Hepatocyte (in vitro differentiated cells): ENCODE measurements at places on chromosomes 7 and 10. TPM values are rescaled to one million over a fixed set of nuclear protein-coding genes. Genes with fewer than 3 reads are reported as not detected.

Gene DRGX
- not detected in 2 replicates for polyA plus RNA-seq

Gene SDHAF3
- 19.2 and 20.1 TPM in 2 replicates for polyA plus RNA-seq

Gene WDFY4
- 0.91 TPM in 1 of 2 replicates, not detected in the other for polyA plus RNA-seq

Gene SPDYE2
- 2.4 and 3.7 TPM in 2 replicates for polyA plus RNA-seq

Gene SLC13A1
- polyA plus RNA-seq: not detected in 2 replicates

Gene CYTH3
- 11.9 and 13.2 TPM in 2 replicates for polyA plus RNA-seq

Gene CH25H
- 3.8 and 5.7 TPM in 2 replicates for polyA plus RNA-seq

Gene ARL3
- polyA plus RNA-seq: 16.5 and 18.5 TPM in 2 replicates

Gene CREB5
- polyA plus RNA-seq: 14.0 and 18.4 TPM in 2 replicates

Gene HOXA4
- polyA plus RNA-seq: 0.69 and 0.96 TPM in 2 replicates

Gene PDE1C
- polyA plus RNA-seq: 1.8 and 2.7 TPM in 2 replicates

DNA sequence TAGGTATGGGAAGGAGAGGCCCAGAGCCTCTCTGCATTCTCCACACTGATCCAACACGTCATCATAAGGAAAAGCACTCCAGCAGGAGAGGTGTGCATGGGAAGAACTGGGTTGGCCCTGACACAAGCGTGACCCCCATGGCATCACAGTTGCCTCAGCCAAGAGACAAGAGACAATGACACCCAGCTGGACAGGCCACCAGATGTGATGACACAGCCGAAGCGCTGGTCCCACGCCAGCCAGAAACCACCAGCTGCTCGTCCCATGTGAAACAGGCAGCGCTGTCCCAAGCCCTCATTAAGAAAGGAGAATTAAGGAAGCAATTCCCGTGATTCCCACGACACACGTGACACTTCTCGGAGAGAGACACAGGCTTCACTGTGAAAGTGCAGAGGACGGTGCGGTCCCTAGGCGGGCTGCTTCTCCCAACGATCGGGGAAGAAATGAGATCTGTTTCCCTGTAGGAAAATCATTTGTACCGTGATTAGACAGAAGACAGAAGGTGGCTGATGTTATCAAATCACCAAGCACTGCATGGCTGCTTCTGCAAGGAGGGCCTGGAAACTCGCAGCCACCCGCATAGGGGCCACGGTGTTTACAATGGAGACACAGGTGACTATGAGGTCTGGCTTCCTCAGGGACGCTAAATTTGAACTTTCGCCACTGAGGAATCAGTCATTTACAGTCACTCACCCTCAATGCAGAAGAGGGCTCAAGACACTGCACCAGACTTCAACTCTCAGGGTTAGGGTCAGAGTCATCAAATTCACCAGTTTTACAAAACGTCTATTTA lies 74.5 kb downstream of the DIP2C start:
- H3K4me3 ChIP-seq: no peak overlapping the region
- H3K27me3 ChIP-seq: no peaks in the 10 kb centered on the region
- no peak overlapping the region for H3K27ac ChIP-seq
- no peak for DNase-seq

- no peak overlapping the region for H3K4me3 ChIP-seq
- no peaks in the 10 kb centered on the region for H3K4me1 ChIP-seq
- DNase-seq: no peak
- no peak overlapping the region for H3K27ac ChIP-seq
- no peaks in the 10 kb centered on the region for H3K36me3 ChIP-seq
Measured at GRCh38 chr7:147145194-147145593, 1028.6 kb downstream of the CNTNAP2 start.

DNA sequence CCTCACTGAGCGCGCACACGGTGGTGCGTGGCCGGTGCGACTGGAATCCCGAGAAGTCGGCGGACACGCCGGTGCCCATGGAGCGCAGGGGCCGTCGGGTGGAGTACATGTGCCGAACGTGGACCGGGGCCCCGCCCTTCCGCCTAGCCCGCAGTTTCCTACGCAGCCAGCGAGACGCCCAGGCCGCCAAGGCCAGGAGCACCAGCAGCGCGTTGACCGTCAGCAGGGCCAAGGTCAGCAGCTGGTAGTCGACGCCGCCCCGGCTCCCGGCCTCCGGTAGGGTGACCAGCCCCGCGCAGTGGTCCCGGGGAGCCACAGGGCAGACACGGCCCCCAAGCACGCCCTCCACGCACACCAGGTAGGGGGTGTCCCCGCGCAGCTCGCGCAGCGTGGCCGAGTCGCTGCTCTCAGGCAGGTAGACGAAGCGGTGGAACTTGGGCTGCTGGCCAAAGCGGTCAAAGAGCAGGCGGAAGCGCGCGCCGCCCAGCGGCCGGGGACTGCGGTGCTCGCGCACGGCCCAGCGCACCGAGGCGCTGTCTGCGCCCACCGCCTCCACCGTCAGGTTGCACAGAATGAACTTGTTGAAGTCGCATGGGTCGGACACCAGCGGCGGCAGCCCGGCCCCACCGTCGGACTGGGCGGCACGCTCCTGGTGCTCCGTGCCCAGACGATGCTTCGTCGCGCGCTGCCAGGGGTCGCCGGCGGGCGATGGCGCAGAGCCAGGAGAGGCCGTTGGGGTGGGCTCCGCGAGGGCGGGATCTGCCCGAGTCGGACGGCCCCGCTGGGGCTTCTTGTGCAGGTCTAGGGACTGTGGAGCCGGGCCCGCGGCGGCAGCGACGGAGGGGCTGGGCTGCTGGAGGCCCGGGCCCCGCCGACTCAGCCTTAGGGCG lies 2.2 kb downstream of the TRIL start:
- H3K4me3 ChIP-seq: peak overlapping the region; percentile 52
- H3K27ac ChIP-seq: no peak overlapping the region
- H3K27me3 ChIP-seq: peaks cover 40% of the 10 kb centered on the region
- peaks cover 33% of the 10 kb centered on the region for H3K4me1 ChIP-seq
- no peaks in the 10 kb centered on the region for H3K36me3 ChIP-seq

DNA sequence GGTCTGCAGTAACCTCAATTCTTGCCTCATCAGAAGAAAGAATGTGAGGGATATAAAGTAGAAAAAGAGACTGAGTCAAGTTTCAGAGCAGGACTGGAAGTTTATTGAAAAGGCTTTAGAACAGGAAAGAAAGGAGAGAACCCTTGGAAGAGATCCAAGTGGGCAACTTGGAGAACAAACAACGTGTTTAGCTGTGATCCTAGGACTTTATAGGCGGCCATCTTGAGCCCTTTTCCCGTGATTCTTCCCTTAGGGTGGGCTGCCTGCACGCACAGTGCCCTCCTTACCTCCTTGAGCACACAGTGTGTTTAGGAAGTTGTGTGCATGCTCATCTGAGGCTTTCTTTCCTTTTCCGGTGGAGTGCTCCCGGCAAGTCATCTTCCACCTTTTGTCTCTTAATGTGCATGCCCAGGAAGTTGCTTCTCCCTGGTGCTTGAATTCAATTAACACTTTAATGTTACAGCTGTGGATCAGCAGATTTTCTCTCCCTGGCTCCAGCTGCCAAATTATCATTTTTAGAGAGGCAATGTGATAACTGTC lies 59.8 kb downstream of the ENTPD1 start:
- H3K4me3 ChIP-seq: no peak overlapping the region
- no peaks in the 10 kb centered on the region for H3K27me3 ChIP-seq
- no peaks in the 10 kb centered on the region for H3K4me1 ChIP-seq
- no peaks in the 10 kb centered on the region for H3K36me3 ChIP-seq

DNA sequence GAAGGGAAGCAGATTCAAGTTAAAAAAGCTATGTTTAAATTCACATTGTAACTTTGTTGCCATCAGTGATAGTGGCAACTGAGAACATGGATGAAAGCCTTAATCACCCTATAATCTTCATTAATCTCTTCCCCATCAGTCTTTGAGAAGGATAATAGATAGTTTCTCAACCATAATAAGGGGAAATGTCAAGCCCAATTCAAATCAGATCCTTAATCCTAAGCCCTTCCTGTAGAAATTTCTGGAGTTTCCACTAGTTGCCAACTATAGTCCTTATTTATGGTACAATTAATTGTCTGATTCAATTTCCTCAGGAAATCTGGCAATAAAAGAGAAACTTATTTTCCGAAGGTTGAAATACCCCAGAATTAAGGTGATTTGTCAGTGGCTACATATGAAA lies 431.8 kb downstream of the ZWINT start:
- no peaks in the 10 kb centered on the region for H3K27me3 ChIP-seq
- DNase-seq: no peak
- H3K27ac ChIP-seq: no peak overlapping the region
- H3K4me3 ChIP-seq: no peak overlapping the region
- no peaks in the 10 kb centered on the region for H3K4me1 ChIP-seq

DNA sequence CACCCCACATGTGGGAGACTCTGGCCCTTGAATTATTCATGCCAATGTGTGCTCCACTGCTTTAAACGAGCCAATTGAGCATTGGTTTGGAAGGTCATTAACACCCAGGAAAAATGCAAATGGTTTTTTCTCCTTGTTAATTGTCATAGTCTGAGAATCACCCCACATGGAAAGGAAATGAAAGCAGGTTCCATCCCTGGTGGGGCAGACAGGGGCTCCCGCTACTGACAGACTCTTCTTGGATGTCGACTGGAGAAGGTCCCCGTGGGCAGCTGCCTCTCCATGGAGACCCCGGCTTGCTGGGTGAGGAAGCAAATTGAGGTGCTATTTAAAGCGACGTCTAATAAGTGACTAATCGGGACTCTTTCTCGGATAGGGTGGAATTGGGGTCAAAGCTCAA lies 32.0 kb upstream of the EN2 start:
- H3K27ac ChIP-seq: no peak overlapping the region
- H3K4me1 ChIP-seq: no peaks in the 10 kb centered on the region
- H3K27me3 ChIP-seq: peaks cover 33% of the 10 kb centered on the region
- no peak for DNase-seq

DNA sequence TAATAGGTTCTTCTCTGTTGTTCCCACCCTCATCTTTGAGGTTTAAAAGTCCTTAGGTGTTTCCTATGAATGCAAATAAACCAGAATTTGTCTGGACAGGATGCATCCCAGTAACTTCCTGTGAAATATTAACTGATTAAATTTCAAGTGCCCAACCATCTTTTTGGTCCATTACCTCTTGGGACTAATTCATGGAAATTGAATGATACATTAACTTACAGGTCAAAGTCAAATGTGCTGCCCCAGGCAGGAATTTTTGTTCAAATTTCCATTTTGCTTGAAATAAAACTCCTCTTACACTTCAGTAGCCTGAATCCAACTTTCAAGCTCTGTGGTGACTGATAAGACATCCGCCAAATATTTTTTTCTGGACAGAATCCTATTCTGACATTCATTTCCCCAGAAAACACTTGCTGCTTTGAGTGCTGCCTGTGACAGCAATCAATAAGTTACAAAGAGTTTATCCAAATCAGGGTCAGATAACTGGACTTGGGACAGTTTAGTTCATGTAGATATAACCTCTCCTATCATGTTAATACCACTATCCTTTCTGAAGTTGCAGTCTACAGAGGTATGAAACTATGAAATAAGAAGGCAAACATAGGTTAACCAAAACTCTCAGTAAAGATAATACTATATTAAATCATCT lies 383.5 kb downstream of the POM121L12 start:
- H3K4me3 ChIP-seq: no peak overlapping the region
- no peaks in the 10 kb centered on the region for H3K27me3 ChIP-seq
- H3K36me3 ChIP-seq: no peaks in the 10 kb centered on the region
- no peak for DNase-seq
- no peaks in the 10 kb centered on the region for H3K4me1 ChIP-seq
- no peak overlapping the region for H3K27ac ChIP-seq

GRCh38 chr10:76997631-76998030 lies 640.0 kb downstream of the KCNMA1 start:
- H3K27ac ChIP-seq: no peak overlapping the region
- no peaks in the 10 kb centered on the region for H3K4me1 ChIP-seq
- H3K4me3 ChIP-seq: no peak overlapping the region
- H3K36me3 ChIP-seq: no peaks in the 10 kb centered on the region

DNA sequence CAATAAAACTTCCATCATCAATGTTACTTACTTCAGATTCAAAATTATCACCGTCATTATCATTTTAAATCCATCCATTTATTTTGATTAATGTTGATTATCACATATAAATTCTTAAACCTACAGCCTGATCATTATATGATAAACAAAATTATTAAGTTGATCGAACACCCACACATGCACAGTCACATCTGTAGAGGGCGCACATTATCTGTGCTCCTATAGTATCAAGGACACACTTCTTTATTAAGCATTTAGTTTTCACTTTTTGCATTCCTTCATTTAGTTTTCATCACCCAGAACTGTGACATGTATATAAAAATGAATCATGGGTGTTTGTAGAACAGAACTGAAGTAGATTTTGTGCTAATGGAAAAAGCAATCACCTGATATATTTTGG lies 26.2 kb upstream of the ZNF716 start:
- DNase-seq: no peak
- no peaks in the 10 kb centered on the region for H3K4me1 ChIP-seq
- no peaks in the 10 kb centered on the region for H3K36me3 ChIP-seq
- no peak overlapping the region for H3K4me3 ChIP-seq
- no peaks in the 10 kb centered on the region for H3K27me3 ChIP-seq
- no peak overlapping the region for H3K27ac ChIP-seq

GRCh38 chr10:59047957-59048618 lies 128.4 kb upstream of the PHYHIPL start:
- no peaks in the 10 kb centered on the region for H3K36me3 ChIP-seq
- DNase-seq: no peak
- no peaks in the 10 kb centered on the region for H3K4me1 ChIP-seq
- no peaks in the 10 kb centered on the region for H3K27me3 ChIP-seq

DNA sequence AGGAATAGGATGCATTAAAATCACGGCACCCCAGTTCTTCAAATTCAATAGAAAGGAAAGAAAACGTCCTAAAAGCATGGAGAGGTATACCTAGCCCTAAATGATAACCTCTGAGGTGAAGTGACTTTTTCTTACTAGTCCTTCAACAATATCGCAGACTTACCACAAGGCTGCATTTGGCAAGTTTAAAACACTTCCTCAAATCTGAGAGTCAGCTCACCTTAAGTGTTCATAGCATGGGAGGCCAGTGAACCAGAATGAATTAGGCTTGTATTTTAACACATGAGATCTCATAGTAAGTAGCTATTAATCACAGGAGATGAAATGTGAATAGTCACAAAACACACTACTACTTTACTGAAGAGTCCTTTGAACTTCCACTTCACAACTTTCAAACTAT lies 124.2 kb downstream of the RNF32 start:
- no peak overlapping the region for H3K4me3 ChIP-seq
- H3K27ac ChIP-seq: no peak overlapping the region
- H3K36me3 ChIP-seq: no peaks in the 10 kb centered on the region
- DNase-seq: no peak
- H3K27me3 ChIP-seq: no peaks in the 10 kb centered on the region

GRCh38 chr10:17213646-17214349 lies 12.3 kb upstream of the TRDMT1 start:
- no peaks in the 10 kb centered on the region for H3K36me3 ChIP-seq
- H3K4me1 ChIP-seq: peaks cover 10% of the 10 kb centered on the region
- DNase-seq: no peak
- H3K4me3 ChIP-seq: no peak overlapping the region

GRCh38 chr10:18619016-18619415 lies 32.4 kb downstream of the NSUN6 start:
- H3K27ac ChIP-seq: no peak overlapping the region
- H3K4me3 ChIP-seq: no peak overlapping the region
- DNase-seq: no peak
- no peaks in the 10 kb centered on the region for H3K36me3 ChIP-seq
